ENCODE measurements at places on chromosomes 4 and X. TPM values are rescaled to one million over a fixed set of nuclear protein-coding genes. Genes with fewer than 3 reads are reported as not detected.

GRCh38 chr4:53480909-53481308 is 103.5 kb downstream of the FIP1L1 start:
- no peak overlapping the region for H3K4me3 ChIP-seq
- no peaks in the 10 kb centered on the region for H3K4me1 ChIP-seq
- H3K27me3 ChIP-seq, result no peaks in the 10 kb centered on the region
- no peaks in the 10 kb centered on the region for H3K36me3 ChIP-seq

DNA sequence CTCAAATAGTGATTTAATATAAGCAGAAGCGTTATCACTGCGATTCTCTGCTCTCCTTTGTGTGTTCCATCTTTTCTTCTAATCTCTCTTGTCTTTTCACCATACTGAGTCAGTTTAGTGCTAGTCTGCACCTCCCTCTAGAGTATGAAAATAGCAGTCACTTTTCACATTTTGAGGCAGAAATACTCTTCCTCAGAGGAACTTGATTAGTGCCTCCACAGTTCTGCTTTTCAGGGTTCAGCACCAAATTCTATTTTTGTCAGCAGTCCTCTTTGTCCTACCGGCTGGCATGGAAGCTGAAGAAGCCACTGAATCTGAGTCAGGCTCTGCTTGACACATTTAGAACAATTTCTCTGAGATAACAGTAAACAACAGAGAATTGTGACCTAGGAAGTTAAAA is 49.7 kb upstream of the ANKRD17 start:
- H3K27ac ChIP-seq, result no peak overlapping the region
- H3K27me3 ChIP-seq, result no peaks in the 10 kb centered on the region
- H3K4me3 ChIP-seq, result no peak overlapping the region
- DNase-seq, result no peak
- no peaks in the 10 kb centered on the region for H3K36me3 ChIP-seq
- H3K4me1 ChIP-seq, result no peaks in the 10 kb centered on the region

DNA sequence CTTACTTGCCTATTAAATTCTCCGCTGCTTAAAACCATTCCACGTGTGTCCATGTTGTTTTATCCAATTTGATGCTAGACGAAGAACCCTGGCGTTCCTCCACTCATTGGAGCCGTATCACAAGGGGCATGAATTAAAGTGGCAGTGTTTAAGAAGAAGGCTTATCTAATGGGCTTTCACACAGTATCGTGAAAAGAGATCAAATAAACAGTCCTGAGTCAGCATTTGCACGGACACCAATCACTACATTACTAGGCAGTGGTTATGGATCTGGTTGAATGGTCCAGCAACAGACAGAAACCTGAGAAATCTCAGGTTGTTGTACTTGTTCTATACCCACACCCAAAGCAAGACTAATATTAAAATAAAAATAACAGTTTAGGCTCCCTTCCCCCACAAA is 671.6 kb downstream of the FAT4 start:
- no peaks in the 10 kb centered on the region for H3K4me1 ChIP-seq
- H3K36me3 ChIP-seq, result no peaks in the 10 kb centered on the region
- no peak overlapping the region for H3K27ac ChIP-seq
- no peak for DNase-seq
- H3K27me3 ChIP-seq, result no peaks in the 10 kb centered on the region

GRCh38 chrX:13357925-13358324 is 38.1 kb upstream of the ATXN3L start:
- H3K4me3 ChIP-seq, result no peak overlapping the region
- H3K36me3 ChIP-seq, result no peaks in the 10 kb centered on the region
- DNase-seq, result no peak
- H3K27me3 ChIP-seq, result no peaks in the 10 kb centered on the region
- no peak overlapping the region for H3K27ac ChIP-seq
- H3K4me1 ChIP-seq, result no peaks in the 10 kb centered on the region

- H3K27me3 ChIP-seq, result no peaks in the 10 kb centered on the region
- DNase-seq, result no peak
- no peak overlapping the region for H3K4me3 ChIP-seq
- H3K27ac ChIP-seq, result no peak overlapping the region
Measured at GRCh38 chr4:105461221-105461620, 12.6 kb downstream of the PPA2 start.

The ZNF718 gene
- 13.9 TPM for total RNA-seq

The EMCN gene
- total RNA-seq, result 37.3 TPM

The POLA1 gene
- 3.4 TPM for total RNA-seq

The HTR2C gene
- total RNA-seq, result not detected

Measured in adrenal gland (tissue), 19 donors.